Caki2 (cell line): ENCODE measurements at places on chromosomes 6 and 20. TPM values are rescaled to one million over a fixed set of nuclear protein-coding genes. Genes with fewer than 3 reads are reported as not detected.

Gene PSMB9
- total RNA-seq: 80.2 and 123 TPM in 2 replicates

Gene CLVS2
- total RNA-seq: not detected in 2 replicates

GRCh38 chr6:33161354-33162331 is 30.6 kb downstream of the COL11A2 start:
- peak; percentile 51 for DNase-seq

Gene WDR46
- 92.5 and 98.2 TPM in 2 replicates for total RNA-seq

GRCh38 chr6:154824076-154824475 is 90.9 kb downstream of the SCAF8 start:
- no peak for DNase-seq

DNA sequence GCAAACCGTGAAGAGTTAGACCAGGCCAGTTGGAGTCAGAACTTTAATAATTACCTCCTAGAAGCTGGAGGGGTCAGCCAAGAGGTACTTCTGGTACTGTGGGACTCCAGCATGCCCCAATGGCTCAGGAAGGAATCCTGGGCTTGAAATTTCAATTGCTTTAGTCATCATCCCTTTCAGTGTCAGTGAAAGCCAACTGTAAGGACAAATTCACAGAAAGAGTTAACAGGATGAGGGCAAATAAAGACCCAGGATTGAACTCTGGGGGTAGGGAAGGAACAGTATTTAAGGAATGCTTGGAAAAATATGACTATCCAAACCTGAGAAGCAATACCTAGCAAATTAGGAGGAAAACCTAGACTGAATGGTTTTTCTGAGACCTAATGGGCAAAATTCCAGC is 735.1 kb upstream of the MARCKS start:
- DNase-seq: peak; percentile 96

Gene CTAGE9
- not detected in 2 replicates for total RNA-seq
